ENCODE measurements at places on chromosomes 3 and 15.
A peak's percentile ranks its signal among the peaks of the same experiment; 100 is the strongest.

DNA sequence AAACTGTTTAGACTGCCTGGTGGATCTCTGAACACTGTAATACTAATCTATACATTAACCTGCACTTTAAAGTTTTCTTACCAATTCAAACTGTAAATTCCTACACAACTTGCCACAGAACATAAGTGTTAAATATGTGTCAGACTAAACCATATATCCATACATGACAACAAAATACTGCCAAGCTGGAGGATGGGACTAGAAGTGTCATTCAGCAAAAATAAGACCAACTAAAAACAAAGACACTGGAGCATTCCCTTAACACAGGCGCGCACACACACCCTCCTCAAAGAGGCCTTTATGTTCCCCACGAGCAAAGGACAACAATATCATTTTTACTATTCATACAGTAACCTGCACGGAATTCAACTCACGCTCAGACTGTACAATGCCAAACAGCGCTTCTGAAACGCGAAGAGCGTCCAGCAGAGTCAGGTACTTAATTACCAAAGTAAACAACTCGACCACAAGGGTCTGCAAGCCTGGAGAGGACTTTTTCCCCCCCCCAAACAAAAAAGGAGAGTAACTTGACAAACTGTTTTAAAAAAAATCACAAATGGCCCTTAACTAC lies 1.1 kb downstream of the DCUN1D1 start:
- DNase-seq, result no peak

- DNase-seq, result no peak
Measured at GRCh38 chr3:194602669-194603171, 30.5 kb downstream of the TMEM44 start.

- DNase-seq, result no peak
Measured at GRCh38 chr3:99499235-99500158, 138.9 kb upstream of the COL8A1 start.

- DNase-seq, result peak; percentile 32
Measured at GRCh38 chr15:74725845-74726773, 781 bp upstream of the CYP1A1 start.

DNA sequence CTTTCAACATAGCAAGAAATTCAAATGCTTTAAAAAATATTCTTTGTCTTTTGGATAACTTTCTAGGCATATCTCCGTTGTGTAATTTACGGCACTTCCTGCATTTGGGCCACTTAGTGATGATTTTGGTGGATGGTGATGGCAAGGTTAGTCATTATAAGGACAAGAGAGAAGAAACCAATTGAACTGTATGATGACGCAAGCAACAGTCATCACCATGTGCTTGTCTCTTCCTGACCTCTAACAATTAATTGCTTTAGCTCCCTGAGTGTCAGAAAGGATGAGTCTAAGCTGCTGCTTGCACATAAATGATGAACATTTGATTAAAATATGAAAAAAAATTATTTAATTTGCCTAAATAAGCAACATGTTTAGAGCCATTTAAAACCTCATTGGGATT lies 11.3 kb upstream of the P2RY12 start:
- no peak for DNase-seq

GRCh38 chr3:181572432-181572831 lies 139.3 kb upstream of the SOX2 start:
- DNase-seq, result no peak
